Left ventricle myocardium superior (tissue), 1 donor: ENCODE measurements at places on chromosomes 3 and 15. TPM values are rescaled to one million over a fixed set of nuclear protein-coding genes. Genes with fewer than 3 reads are reported as not detected.

DNA sequence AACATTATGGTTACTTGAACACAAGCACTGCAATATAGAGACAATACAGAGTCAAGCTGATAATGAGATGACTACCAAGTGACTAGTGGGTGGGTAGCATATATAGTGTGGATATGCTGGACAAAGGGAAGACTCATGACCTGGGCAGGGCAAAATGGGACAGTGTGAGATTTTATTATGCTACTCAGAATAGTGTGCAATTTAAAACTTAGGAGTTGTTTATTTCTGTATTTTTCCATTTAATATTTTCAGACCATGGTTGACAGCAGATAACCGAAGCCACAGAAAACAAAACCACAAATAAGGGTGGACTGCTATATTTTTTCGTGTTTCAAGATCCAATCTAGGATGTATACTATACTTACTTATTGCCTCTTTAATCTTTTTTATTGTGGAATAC lies 19.6 kb downstream of the GALK2 start:
- DNase-seq = no peak

GRCh38 chr3:144424606-144425005 lies 453.0 kb downstream of the DIPK2A start:
- DNase-seq = no peak

Gene SERINC4
- not detected for total RNA-seq

GRCh38 chr3:143677430-143677829 lies 170.8 kb downstream of the SLC9A9 start:
- no peak for DNase-seq

GRCh38 chr15:42159381-42160015 lies 3.1 kb upstream of the PLA2G4F start:
- DNase-seq = peak; percentile 89

GRCh38 chr3:141094790-141095545 lies 43.8 kb downstream of the SPSB4 start:
- peak; percentile 85 for DNase-seq

DNA sequence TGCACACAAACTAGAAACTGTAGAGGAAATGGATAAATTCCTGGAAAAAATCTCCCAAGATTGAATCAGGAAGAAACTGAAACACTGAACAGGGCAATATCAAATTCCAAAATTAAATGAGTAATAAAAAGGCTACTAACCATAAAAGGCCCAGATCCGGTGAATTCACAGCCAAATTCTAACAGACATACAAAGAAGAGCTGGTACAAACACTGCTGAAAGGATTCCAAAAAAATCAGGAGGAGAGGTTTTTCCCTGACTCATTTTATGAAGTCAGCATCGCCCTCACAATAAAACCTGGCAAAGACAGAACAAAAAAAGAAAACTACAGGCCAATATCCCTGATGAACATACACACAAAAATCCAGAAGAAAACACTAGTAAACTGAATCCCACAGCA lies 462.4 kb upstream of the THBS1 start:
- no peak for DNase-seq

DNA sequence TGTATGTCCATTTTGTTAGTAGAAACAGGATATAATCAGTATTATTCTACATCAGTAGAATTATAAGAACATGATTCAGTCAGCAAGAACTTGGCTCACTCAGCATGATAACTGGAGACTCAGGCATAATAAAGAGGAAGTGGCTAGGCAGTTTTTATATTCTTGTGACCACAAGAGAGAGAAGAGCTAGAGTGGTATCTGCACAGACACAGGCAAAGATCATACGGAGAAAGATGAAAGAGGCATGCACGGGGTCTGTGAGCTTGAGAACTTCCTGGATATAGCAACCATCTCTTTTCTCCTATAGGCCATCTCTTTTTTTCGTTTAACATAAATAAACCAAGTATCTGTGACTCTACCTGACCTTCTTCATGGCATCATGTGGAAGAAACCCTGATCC lies 46.8 kb downstream of the MYO5A start:
- no peak for DNase-seq

Gene CPB1
- not detected for total RNA-seq
